ENCODE measurements at places on chromosomes 2 and 18. TPM values are rescaled to one million over a fixed set of nuclear protein-coding genes. Genes with fewer than 3 reads are reported as not detected.

DNA sequence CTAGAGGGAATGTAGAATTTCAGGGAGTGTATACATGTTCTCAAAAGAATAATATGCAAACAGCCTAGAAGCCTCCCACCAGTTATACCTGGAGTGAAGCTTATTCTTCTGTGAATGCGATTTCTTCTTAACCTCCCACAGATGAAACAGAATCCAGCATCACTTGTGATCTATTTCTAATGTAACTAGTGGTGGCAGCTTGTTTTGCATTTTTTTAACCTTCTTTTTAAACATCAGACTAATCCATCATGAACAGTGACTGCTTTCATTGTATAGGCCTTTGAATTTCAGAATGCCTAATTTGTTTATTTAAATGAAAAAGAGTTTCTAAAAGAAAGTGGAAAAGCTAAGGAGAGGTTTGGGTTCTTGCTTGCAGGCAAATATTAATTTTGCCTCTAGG, 85.7 kb upstream of the EPHA4 start:
- H3K36me3 ChIP-seq = no peaks in the 10 kb centered on the region
- H3K4me3 ChIP-seq = no peak overlapping the region
- H3K27ac ChIP-seq = no peak overlapping the region
- DNase-seq = no peak
- H3K4me1 ChIP-seq = no peaks in the 10 kb centered on the region

- H3K27me3 ChIP-seq = no peaks in the 10 kb centered on the region
- H3K4me3 ChIP-seq = no peak overlapping the region
- DNase-seq = no peak
- no peaks in the 10 kb centered on the region for H3K36me3 ChIP-seq
Observed at GRCh38 chr2:140186313-140186712, 1406.1 kb upstream of the NXPH2 start.

DNA sequence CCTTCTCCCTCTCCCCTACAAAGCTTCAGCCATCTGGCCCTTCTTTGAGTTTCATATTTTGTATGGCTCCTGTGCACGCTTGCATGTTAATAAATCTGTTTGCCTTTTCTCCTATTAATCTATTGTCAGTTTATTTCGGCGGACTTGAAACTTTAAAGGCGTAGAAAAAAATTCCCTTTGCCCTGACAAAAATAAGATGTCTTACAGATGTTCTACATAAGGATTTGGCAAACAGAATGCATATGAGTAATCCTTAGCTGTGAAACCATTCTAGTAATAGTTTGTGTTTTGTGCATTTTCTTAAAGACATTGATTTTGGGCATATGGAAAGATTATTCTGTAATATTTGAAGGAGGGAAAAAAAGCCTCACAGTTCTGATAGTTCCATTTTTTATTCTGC, 15.0 kb upstream of the BMPR2 start:
- H3K27me3 ChIP-seq = no peaks in the 10 kb centered on the region
- H3K4me3 ChIP-seq = no peak overlapping the region
- H3K36me3 ChIP-seq = no peaks in the 10 kb centered on the region
- no peak for DNase-seq
- no peak overlapping the region for H3K27ac ChIP-seq
- no peaks in the 10 kb centered on the region for H3K4me1 ChIP-seq

DNA sequence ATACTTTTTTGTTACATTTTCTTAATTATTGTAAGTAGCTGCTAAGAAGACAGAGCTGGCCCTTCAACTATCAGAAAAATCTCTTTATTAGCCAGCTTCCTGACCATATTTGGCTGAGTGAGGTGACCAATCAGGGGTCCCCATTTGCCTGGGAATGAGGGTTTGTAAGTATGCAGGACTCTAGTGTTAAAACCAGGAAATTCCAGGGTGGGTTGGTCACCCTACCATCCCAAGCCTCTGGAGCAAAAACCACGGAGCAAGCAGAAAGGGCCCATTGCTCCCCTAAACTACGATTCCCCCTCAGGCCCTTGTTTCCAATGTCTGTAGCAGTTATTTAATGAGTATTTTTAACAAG, 165.6 kb upstream of the NCKAP5 start:
- DNase-seq = no peak
- H3K36me3 ChIP-seq = no peaks in the 10 kb centered on the region
- H3K27me3 ChIP-seq = no peaks in the 10 kb centered on the region
- no peak overlapping the region for H3K4me3 ChIP-seq

DNA sequence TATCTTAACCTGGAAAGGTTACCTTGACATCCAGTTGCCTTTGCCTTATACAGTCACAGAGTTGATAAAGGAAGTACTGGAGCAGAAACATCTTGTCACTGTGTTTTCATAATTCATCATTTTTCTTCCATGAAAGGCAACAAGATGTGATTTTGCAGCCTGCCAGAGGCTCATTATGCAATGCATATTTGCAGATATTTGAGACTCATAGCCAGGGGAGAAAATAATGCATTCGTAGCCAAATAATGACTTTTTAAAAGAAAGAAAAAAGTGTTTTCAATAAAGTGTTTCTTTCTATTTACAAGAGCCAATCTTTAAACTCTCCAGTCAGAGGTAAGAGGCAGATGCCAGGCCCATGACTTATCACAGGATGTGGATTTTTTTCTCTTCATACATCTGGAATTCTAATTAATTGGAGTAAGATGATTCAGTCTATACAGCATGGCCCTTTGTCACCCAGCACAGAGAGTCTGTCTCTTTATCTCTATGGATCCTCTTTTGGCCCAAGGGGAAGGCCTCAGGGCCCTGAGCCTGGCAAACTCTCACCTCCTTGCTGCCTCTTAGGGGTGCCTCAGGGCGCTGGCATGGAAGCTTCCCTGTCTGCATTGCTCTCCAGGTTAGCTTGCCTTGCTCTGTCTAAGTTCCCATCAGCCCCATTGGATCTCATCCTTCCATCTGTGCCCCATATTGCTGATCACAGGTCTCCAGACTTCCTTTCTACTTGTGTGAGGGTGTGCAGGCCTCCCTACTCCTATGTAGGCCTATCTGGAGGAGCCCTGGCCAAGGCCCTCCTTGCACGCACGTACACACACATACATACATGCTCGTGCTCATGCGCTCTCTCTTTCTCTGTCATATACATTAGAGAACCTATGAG, 247.7 kb downstream of the TPGS2 start:
- no peak overlapping the region for H3K4me3 ChIP-seq
- no peaks in the 10 kb centered on the region for H3K36me3 ChIP-seq
- H3K27ac ChIP-seq = no peak overlapping the region
- peaks cover 2% of the 10 kb centered on the region for H3K27me3 ChIP-seq
- H3K4me1 ChIP-seq = no peaks in the 10 kb centered on the region
- DNase-seq = no peak

DNA sequence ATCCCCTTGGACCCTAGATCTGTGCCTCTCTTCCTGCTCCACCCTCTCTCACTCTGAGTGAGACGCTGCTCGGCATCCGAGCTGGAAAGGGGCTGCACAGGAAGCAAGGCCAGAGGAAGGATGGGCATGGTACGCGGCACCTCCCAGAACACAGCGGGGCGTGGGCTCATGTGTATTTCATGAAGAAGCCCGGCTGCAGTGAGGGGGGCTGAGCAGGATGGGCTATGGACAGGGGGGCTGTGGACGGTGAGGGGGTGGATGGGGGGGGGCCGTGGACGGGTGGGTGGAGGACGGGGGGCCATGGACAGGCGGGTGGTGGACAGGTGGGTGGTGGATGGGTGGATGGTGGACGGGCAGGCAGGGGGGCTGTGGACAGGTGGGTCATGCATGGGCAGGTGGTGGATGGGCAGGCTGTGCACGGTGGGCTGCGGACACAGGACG, 28.5 kb downstream of the SLC66A2 start:
- no peak overlapping the region for H3K4me3 ChIP-seq
- DNase-seq = no peak
- no peaks in the 10 kb centered on the region for H3K27me3 ChIP-seq

DNA sequence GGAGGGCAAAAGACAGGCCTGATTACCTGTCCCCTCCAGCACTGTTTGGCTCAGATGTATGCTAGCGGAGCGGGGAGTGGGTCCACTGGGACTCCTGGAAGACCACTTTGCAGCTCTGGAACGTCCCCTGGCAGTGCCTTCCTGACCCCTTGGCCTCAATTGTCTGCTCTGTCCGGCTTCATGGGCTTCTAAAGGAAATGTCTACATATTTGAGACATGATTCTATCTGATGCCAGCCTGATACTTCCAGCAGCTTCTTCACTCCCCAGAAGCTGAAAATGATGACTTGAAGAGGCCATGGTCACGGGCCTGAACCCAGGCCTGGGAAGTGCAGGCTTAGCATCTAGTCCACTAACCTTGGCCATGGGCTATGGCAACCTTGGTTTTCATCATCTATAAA, 112.1 kb downstream of the ACAA2 start:
- H3K4me3 ChIP-seq = no peak overlapping the region
- DNase-seq = no peak
- no peaks in the 10 kb centered on the region for H3K27me3 ChIP-seq
- no peaks in the 10 kb centered on the region for H3K4me1 ChIP-seq
- H3K36me3 ChIP-seq = no peaks in the 10 kb centered on the region

- H3K27me3 ChIP-seq = no peaks in the 10 kb centered on the region
- H3K27ac ChIP-seq = no peak overlapping the region
- no peaks in the 10 kb centered on the region for H3K36me3 ChIP-seq
- no peak overlapping the region for H3K4me3 ChIP-seq
- H3K4me1 ChIP-seq = no peaks in the 10 kb centered on the region
Observed at GRCh38 chr2:194363295-194363694, 1293.7 kb upstream of the SLC39A10 start.

GRCh38 chr18:37665346-37665745, 99.7 kb upstream of the CELF4 start:
- H3K36me3 ChIP-seq = no peaks in the 10 kb centered on the region
- H3K27me3 ChIP-seq = no peaks in the 10 kb centered on the region
- no peaks in the 10 kb centered on the region for H3K4me1 ChIP-seq
- H3K4me3 ChIP-seq = no peak overlapping the region
- no peak for DNase-seq
- no peak overlapping the region for H3K27ac ChIP-seq

- H3K36me3 ChIP-seq = no peaks in the 10 kb centered on the region
- H3K4me3 ChIP-seq = no peak overlapping the region
- no peaks in the 10 kb centered on the region for H3K27me3 ChIP-seq
- no peak overlapping the region for H3K27ac ChIP-seq
- peaks cover 28% of the 10 kb centered on the region for H3K4me1 ChIP-seq
Observed at GRCh38 chr2:8430628-8431027, 251.2 kb upstream of the ID2 start.

DNA sequence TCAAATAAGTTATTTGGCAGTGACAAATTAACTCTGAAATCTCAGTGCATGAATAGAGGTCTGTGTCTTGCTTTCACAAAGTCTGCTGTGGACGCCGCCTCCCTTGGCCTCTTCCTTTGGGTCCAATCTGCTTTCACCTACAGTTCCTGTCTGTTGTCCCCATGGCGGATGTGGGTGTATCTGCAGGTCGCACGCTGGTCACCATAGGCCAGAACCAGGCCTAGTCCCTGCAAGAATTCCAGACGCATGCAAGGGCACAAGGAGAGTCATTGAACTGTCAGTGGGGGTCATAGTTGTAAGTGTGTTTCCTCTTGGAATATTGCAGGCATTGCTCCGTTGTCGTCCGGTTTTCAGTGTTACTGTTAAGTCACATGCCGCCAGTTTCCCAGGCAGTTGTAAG, 7.4 kb downstream of the SOCS6 start:
- no peak overlapping the region for H3K27ac ChIP-seq
- H3K4me3 ChIP-seq = no peak overlapping the region
- H3K36me3 ChIP-seq = no peaks in the 10 kb centered on the region
- DNase-seq = no peak
- H3K4me1 ChIP-seq = no peaks in the 10 kb centered on the region

DNA sequence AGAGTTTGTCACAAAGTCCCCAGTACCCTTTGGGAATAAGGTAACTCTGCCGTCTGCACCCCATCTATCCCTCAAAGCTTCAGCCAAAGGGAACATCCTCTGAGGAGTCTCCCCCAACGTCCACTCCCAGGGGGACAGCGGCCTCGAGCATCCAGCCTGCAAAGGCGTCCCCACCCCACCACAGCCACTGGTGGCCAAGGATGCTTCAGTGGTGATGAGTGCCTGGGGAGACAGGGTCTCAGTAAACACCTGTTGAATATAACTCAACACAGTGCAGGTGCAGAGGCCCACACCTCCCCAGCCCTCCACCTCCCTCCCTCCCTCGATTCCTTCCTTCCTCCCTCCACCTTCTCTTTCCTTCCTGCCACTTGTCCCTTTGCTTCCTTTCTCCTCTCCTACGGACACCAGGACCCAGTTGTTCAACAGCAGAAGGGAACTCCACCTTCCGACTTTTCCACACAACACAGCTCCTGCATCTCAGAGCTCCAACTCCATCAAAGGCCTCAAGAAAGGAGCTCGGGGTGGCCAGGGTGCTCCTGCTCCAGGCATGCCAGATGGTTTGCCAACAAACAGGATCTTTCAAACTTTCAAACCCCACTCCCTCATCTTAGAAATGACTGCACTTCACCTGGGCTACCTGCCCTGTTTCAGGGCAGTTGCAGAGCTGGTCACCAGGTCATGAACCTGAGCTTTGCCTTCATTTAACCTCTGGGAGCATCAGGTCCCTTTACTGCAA, 87.8 kb upstream of the SNTG2 start:
- H3K27ac ChIP-seq = no peak overlapping the region
- H3K4me3 ChIP-seq = no peak overlapping the region
- no peaks in the 10 kb centered on the region for H3K27me3 ChIP-seq
- no peak for DNase-seq
- H3K36me3 ChIP-seq = no peaks in the 10 kb centered on the region

GRCh38 chr18:36186461-36187192, 670 bp upstream of the MOCOS start:
- peaks cover 2% of the 10 kb centered on the region for H3K27me3 ChIP-seq
- H3K36me3 ChIP-seq = no peaks in the 10 kb centered on the region
- H3K27ac ChIP-seq = no peak overlapping the region
- peak overlapping the region; percentile 78 for H3K4me3 ChIP-seq
- no peaks in the 10 kb centered on the region for H3K4me1 ChIP-seq

DNA sequence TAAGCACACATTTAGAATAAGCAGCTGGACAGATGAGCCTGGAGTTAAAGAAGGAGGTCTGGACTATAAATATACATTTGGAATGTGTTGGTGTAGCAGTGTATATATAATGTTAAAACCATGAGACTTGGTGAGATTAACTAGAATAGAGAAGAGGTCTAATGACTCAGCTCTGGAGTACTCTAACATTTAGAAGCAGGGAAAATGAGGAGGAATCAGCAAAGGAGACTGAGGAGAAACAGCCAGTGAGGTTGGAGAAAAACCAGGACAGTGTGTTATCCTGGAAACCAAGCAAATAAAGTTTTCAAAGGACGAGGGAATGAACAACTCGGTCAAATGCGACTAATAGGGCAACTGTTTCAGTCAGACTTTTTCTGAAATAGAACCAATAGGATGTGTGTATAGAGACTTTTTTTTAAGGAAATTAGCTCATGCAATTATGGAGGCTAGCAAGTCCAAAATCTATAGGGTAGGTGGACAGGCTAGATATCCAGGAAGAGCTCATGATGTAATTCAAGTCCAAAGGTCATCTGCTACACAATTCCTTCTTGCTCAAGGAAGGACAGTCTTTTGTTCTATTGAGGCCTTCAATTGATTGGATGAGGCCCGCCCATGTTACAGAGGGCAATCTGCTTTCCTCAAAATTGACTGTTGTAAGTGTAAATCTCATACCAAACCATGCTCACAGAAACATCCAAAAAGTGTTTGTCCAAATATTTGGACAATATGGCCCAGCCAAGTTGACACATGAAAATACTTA, 10.8 kb upstream of the SESTD1 start:
- no peak overlapping the region for H3K4me3 ChIP-seq
- no peaks in the 10 kb centered on the region for H3K4me1 ChIP-seq
- H3K27ac ChIP-seq = no peak overlapping the region
- no peak for DNase-seq

LBH gene
- 386 TPM for total RNA-seq

AGXT gene
- 0.41 TPM for total RNA-seq

RNF144A gene
- 46.3 TPM for total RNA-seq

INPP5D gene
- 216 TPM for total RNA-seq

HRH4 gene
- 0.86 TPM for total RNA-seq

DHX57 gene
- total RNA-seq = 16.0 TPM

CPO gene
- not detected for total RNA-seq

PID1 gene
- total RNA-seq = 0.25 TPM

RMDN2 gene
- total RNA-seq = 2.4 TPM
